DMS 273 treated with DMSO at 0.1 percent for 48 hours (cell line): ENCODE measurements at places on chromosomes 16 and 17.

DNA sequence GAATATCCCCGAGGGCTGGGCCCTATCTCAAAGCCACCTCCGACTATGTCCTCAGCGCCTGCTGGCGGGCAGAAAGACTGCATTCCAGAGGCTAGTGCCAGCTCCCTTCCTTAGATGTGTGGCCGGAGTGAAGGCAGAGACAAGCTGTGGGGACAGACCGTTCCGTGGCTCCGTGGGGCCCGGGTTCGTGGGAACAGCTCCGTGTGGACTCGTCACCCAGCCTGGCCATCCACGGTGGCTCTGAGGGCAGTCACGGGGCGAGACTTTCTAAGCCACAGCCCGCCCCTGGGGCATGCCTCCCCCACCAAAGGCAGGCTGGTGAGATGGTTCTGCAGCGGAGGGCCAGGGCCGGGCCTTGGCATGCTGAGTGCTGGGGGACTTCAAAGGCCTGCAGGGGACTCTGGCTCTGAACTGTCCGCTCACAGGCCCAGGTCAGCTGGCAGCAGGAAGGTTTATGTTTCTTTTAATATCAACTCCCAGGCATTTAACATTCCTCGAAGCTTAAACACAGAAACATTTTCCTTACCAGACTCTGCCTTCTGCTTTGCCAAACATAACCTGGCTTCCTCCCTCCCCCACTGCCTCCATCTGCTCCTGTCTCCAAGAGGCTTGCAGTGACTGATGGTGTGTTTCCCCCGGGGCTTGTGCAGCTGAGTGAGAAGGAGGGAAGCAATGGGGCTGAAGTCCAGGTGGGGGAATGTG lies 50.4 kb downstream of the TIMM22 start:
- DNase-seq: peak; percentile 77

GRCh38 chr16:71428883-71429282 lies 13.0 kb downstream of the TLE7 start:
- DNase-seq: no peak

DNA sequence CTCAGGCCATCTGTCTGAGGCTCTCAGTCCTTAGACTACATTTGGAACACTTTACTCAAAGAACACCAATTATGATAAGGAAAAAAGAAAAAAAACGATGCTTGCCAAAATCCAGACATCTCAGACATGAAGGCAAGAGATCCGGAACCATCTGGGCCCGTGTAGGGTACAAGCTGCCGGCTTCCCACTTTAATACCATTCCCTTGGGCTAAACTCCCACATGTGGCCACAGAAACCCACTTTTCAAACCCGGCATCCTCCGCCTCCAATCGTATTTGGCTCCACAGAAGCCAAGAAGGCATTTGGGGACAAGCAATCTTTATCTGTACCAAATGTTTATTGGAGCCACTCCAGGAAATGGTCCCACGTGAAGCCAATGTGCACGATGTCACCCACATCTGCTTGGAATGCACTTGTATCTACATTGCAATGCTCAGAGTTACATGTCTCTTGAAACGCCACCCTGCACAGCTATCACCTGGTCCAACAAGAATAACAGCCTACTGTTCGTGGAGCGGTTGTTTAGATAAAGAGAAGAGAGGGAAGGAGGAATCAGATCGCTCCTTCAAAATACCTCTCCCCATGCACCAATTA lies 33.5 kb downstream of the XYLT1 start:
- DNase-seq: peak; percentile 32

- peak; percentile 12 for DNase-seq
Measured at GRCh38 chr17:50345432-50346312, at the start of gene XYLT2. Gene XYLT2 (plus strand): TSS chr17:50346126. CDS start chr17:50346141, 15 bp downstream.

DNA sequence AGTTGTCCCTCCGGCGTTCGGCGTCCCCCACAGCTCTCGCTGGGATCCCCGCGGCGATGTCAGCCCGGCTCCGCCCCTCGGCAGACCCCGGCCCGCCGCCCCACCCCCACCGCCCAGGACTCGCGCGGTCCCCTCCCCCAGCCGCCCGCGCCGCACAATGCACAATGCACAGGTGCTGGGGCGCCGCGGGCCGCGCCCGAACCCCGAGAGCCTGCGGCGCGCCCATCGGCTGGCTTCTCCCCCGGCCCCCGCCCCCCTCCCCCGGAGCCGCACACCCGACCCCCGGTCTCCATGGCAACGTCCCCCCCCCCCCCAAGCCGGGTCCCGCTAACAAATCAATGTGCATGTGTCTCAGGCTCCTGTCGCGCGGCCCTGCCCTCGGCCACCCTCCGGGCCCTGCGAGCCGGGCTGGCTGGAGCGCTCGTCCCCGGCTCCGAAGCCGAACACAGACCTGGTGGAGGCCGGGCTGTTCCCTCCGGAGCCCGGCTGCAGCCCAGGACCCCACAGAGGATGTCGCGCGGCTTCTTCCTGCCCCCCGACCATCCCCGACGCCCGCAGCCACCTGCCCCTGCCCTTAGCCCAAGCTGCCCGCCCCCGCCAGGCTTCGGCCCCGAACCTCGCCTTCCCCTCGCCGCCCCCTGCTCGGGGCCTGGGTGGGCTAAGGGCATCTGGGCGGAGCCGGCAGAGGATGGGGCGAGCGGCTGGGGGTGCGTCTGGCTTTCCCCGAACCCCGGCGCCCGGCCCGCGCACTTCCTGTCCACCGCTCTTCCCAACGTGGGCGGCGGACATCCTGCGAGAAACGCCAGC lies 818 bp upstream of the CBX8 start:
- DNase-seq: no peak

GRCh38 chr17:6668727-6669425 lies 17.3 kb downstream of the C17orf100 start:
- DNase-seq: no peak

DNA sequence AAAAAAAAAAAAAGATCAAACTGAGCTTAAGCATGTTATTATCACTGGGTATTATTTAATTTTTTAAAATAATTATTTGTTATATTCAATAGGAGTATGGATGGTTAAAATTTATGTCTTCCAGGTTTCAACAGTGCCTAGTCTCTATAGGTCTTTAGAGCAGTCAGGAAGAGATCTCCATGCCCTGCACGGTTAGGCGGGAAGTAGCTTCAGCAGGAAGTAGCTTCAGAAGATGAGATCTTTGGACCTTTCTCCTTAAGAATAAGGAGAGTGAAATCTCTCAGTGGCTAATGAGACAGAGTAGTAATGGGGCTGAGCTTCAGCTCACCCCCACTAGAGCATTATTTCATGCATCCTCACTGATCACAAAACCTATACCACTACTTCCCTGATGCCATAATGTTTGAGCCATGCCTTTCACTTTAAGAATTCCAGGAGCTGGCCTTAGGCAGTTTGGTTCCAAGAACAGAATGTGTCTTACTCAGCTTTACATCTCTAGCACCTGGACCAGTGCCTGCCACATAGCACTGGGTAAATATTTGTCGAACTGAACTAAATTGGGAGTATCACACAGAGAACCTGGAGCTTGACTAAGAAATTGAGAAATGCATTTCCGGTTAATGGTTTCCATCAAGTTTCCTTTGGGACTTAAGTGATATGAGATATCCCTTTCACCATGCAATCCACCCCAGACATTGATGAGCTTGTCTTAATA lies 43.5 kb downstream of the SCPEP1 start:
- no peak for DNase-seq

- no peak for DNase-seq
Measured at GRCh38 chr16:89685916-89686315, 573 bp upstream of the CDK10 start.

DNA sequence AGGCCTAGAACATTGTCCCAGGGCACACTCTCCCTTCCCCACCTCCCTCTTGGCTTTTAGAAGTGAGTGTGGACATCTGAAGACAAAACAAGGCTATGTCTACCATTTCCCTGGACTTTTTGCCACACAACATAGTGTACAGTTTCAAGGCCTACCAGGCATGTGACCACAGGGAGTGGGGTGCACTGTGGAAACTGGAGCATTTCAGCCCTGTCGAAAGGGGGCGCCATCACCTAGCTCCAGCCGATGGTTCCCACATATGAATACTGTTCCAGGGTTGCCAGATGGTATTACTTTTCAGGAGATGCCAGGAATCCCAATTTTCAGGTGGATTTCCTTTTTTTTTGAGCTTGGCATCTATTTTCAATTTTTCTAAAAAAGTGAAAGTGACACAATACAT lies 140.7 kb downstream of the KATNIP start:
- DNase-seq: peak; percentile 7

GRCh38 chr16:90018652-90019542 lies at the start of gene DBNDD1:
Gene DBNDD1 (minus strand): TSS chr16:90019456. CDS start chr16:90019341, 115 bp downstream.
- DNase-seq: no peak

DNA sequence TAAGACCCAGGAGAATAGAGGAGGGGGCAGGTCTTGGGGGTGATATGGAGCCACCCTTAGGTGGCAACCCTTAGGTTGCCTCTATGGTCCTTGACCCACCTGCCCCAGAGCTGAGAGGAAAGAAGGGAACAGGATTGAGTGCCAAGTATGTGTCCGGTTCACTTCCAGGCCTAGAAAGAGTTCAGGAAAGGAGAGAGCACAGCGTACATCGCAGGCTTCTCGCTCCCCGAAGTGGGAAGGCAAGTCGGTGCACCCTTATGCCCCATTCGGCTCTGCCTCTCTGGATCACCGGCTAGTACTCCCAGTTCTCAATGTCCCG lies 631 bp downstream of the SP6 start:
- no peak for DNase-seq

- no peak for DNase-seq
Measured at GRCh38 chr17:67559381-67559966, 158.3 kb upstream of the NOL11 start.

GRCh38 chr17:35735036-35735805 lies 3.8 kb downstream of the RASL10B start:
- no peak for DNase-seq

DNA sequence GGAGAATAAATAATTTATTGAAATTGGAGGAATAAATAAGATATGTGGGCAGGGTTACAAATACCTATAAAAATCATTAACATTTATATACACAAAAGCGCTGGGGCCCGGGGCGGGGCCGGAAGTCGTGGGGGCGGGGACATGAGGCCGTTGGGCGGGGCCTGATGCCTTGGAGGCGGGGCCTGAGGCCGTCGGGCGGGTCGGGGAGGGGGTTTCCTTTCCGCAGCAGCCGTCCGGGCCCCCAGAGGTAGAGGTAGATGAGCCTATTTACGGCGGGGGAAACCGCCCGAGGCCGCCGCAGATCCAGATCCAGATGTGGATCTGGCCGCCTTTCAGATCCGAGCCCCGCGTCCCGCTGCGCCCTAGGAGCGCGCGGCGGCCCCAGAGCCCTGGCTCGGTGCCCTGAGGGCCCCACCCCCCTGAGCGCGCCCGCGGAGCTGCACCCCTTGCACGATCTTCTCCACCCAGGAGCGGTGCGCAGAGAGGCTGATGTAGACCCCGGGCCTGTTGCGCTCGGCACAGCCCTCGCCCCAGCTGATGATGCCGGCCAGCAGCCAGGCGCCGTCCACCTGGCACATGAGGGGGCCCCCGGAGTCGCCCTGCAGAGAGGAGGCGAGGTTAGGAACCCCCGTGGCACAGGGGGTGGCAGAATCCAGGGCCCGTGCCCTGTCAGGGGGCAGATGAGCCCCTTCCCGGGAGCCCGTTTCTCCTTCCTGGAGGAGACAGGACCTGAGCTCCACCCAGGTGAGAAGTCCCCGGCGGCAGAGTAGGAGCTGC lies 5.1 kb downstream of the PRSS22 start:
- no peak for DNase-seq
